ENCODE measurements at places on chromosomes 6 and 20.
A peak's percentile ranks its signal among the peaks of the same experiment; 100 is the strongest.

- DNase-seq = no peak
Measured at GRCh38 chr6:42482174-42482573, 30.4 kb upstream of the TRERF1 start.

DNA sequence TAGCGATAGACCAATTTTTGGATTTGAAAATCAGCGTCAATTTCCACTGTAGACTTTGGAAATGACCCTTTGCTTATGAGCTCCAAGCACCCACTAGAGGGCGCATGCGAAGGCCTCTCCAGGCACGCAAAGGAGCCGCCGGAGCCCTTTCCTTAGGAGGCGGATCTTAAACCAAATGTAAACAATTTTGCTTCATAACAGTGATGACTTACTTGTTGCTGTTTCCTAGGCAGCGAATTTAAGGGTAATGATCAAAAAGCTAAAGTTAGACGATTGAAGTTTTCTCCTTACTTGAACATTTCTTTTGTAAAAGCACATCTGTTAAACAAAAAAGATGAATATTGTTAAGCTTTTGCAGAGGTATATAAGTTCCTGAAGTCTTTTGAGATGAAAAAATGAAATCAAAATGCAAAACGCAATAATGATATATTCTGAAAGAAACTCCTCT, 29.2 kb upstream of the EXOC2 start:
- peak; percentile 78 for DNase-seq

- no peak for DNase-seq
Measured at GRCh38 chr6:7680393-7681075, 45.4 kb upstream of the BMP6 start.

DNA sequence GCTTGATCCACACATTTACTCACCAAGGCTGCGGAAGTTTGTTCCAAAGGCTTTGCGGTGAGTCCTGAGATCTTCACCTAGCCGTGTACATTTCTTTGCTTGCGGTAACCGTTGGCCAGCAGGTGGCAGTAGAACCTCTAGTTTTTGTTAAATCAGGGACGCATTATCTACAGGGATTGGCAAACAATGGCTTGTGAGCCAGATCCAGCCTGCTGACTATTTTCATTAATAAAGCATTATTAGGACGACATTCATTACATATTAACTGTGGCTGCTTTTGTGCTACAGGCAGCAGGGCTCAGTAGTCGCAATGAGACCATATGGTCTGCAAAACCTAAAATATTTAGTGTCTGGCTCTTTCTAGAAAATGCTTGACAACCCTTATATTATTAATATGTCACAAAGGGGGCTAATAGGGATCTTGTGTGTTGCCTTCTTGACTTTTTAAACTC, 174.1 kb downstream of the DOK5 start:
- peak; percentile 79 for DNase-seq

- no peak for DNase-seq
Measured at GRCh38 chr6:25180630-25181349, 98.4 kb upstream of the CARMIL1 start.

GRCh38 chr6:72084992-72085569, 198.7 kb downstream of the RIMS1 start:
- DNase-seq = peak; percentile 2

DNA sequence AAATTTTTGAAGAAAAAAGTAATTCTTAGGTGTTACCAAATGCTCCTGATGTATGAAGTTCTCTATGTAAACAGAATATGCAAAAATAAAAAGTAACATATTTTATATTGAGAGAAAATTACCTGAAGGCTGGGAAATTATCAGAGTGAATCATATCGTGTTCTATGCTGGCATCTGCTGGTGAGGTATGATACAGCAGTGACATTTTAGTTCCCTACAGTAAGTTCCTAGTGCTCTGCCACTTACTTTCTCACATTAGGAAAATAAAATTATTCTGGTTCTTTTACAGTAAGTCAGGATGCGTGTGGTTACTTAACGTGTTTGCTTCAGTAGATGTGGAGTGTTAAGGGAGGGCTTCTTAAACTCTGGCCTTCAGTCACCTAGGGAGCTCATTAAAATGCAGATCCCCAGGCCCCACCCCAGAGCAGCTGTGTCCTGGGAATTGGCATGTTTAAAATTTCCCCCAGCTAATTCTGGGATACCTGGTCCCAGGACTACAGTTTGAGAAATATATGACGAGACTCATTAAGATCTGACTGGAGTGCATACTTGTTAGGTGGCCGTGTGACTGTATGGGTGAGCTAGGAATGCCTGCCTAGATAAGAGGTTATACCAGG, 3.2 kb downstream of the ACTR5 start:
- DNase-seq = peak; percentile 52

- DNase-seq = no peak
Measured at GRCh38 chr20:23179766-23180403, 93.8 kb upstream of the CD93 start.

- peak; percentile 16 for DNase-seq
Measured at GRCh38 chr6:22717915-22718314, 148.5 kb downstream of the HDGFL1 start.

DNA sequence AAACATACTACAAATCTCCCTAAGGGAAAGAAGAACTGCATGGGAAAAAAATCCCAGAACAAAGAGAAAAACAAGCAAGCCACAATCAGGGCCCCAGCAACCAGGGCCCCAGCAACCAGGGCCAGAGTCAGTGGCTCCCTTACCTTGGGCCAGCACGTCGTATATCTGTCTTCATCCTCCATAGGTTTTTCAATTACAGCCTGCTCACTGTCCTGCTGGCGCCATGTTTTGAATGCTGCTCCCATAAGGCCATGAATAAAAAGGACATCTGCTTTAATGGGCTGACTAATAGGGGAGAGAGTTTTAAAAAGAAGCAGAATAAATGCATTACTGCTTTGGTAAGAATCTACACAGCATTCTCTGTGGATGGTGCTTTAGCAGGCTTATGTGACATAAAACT, 49.2 kb downstream of the SERAC1 start:
- DNase-seq = no peak

- DNase-seq = no peak
Measured at GRCh38 chr20:41316051-41316450, 1.5 kb downstream of the ZHX3 start.

DNA sequence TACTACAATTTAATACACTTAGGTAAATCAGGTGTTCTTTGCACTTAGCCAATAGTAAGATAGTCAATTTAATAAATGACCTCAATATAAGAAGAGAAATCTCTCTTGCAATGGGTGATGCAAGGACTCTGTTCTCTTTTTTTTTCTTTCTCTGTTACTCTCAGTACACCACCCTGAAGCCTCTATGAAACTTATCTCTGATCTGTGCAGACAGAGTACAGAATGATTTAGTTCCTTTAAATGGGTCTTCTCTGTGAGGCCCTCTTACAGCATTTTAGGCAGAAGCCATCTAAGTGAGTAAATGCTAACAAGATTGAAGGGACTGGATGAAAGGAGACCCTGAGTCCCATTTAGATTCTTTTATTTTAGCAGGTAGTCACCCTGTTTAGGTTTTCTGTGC, 312.8 kb downstream of the RFPL4B start:
- DNase-seq = no peak

DNA sequence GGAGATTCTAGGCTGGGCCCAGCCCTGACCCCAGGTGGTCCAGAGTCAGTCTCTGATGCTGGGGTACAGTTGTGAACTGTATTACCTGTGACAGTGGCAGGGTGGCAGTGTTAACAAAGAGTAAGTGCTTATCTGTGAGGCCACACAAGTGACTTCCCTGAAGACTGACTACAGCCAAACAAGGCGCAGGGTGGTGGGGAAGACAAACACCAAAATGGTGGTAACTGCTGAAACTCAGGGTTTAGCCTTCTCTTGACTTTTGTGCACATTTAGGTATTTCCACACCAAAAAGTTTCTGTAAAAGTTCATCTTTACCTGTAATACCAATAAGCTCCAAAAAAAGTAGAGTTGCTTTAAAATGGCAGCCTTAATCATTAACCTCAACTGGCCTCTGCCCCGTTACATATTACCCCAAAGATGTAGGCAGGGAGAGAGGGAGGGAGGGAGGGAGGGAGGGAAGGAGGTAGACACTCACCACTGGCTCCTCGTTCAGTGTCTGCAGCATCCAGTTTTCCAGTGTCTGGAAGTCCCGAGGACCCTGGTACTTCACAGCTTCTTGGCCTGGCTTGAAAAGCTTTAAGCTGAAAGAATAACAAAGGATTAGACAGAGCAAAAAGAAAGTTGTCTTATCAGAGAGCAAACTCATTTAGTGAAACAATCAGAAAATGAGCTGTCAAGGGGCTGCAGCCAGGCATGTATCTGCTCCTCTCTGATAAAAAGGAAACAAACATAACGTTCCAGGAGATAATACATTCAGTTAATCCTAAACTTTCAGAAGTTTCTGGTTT, 11.3 kb downstream of the TXNDC5 start:
- DNase-seq = peak; percentile 55

GRCh38 chr6:23097566-23097965, 528.2 kb downstream of the HDGFL1 start:
- no peak for DNase-seq

GRCh38 chr6:118419448-118420394, 128.4 kb upstream of the PLN start:
- no peak for DNase-seq

DNA sequence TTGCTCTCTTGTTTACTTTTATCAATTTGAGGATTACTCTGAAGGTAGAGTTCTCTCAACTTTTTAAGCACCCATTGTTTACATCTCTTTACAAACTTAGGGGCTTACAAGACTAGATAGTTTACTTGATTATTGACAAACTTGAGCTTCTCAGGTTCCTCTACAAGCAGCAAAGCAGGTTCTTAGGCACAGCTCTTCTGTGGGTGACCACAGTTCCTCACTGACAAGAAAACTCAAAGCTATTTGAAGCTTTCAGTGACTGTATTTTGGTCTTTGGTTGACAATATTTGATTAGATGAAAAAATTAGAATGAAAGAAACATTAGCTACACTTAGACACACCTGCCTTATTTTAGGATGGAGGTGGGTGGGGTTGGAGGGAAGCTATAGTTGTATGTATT, 327.3 kb upstream of the RUNX2 start:
- no peak for DNase-seq

DNA sequence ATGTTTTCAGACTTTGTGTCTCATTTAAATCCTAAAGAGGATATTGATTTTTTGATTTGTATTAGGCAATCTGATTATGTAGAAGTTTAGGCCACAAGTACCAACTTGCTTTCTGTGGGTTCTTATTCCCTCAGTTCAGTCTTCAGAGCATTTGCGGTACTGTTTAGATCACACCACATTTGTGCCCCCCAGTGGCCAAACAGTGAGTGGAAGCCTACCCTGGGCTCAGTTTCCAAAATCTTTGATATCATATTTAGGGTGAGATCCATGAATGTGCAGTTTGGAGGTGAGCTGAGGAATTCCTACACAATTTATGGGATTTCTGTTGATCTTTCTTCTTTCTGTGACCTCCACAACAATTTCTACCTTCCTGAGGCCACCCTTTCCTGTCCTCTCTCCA, 92.3 kb upstream of the FUT9 start:
- no peak for DNase-seq

DNA sequence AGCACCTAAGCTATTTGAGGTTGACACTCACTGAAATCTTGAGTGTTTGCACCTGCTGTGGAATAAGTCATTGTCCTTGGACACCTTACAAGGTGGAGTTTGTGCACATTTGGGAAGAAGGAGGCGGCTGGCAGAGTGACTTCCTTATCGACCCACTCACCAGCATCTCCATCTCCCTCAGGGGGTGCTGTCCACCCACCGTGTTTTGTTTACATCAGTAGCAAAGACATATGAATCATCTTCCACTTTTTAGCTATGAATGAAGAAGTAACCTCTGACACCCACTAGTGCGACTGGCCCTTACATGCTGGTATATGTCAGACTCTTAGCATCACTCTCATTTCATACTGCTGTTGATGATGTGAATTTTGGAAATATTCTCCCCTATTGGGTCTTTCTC, 119.5 kb upstream of the SGK1 start:
- peak; percentile 4 for DNase-seq

DNA sequence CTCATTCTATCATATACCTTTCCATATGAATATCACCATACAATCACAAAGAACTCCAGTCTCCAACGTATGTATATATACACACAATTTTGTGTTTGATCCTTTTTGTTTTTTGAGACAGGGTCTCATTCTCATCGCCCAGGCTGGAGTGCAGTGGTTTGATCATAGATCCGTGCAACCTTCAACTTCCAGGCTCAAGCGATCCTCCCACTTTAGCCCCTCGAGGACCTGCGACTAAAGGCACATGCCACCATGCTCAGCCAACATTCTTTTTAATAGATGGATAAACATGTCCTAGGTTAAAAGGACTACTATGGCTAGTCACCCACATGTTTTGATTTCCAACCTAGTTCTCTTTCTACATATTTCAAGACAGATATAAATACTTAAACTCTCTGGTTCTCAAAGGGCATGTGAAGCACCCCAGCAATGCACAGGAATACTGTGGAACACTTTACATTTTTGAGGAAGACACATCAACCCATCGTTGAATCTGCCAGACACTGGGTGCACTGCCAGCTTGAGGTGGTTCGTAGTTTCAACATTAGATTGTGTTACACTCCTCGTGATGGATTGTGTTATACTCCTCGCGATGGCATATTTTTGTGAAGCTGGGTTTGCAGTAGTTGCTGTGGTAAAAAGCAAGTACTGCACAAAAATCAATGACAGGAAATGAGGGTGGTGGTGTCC, 40.4 kb downstream of the CSNK2A1 start:
- DNase-seq = no peak

DNA sequence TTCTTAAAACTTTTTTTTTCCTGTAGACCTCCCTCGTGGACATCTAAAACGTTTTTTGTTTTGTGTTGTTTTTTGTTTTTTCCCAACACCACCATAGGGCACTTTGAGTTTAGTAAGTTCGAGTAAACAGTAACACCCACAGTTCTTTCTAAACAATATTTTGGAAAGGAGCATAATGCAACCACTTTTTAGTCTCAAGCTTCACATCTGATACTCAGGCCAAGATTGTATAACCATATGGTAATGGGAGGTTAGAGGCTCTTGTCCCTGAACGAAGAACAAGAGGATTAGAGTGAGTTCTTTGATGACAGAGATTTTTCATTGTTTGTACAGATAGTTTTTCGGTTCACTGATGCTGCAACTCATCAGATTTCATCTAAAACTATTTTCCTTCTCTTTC, 144.6 kb downstream of the MTHFD1L start:
- no peak for DNase-seq

DNA sequence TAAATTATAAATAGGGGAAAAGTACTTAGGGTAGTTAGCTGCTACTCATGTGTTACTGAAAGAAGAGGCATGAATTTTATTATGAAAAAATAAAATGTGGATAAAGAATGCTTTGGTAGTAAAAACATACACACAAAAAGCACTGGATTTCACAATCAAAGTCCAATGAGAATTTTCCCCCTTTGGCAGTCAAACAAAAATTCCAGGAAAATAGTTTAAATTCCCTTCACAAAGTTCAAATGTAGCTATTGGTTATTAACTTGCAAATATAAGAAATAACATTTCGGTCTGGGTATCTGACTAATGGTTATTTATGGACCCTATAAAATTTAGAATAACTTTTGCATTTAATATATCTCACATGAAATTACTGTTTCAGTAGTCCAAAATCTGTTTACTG, 210.4 kb downstream of the FOXC1 start:
- DNase-seq = no peak

- DNase-seq = peak; percentile 91
Measured at GRCh38 chr20:31722257-31723068, at the start of gene BCL2L1. Gene BCL2L1, minus strand, starts transcription at chr20:31722868. Its CDS starts 650 bp downstream, at chr20:31722218.
